ENCODE measurements at places on chromosomes 4 and X.

- H3K27me3 ChIP-seq, result no peaks in the 10 kb centered on the region
- no peak for DNase-seq
- H3K4me3 ChIP-seq, result no peak overlapping the region
- no peak overlapping the region for H3K27ac ChIP-seq
Observed at GRCh38 chr4:185255868-185256267, 46.5 kb downstream of the SNX25 start.

DNA sequence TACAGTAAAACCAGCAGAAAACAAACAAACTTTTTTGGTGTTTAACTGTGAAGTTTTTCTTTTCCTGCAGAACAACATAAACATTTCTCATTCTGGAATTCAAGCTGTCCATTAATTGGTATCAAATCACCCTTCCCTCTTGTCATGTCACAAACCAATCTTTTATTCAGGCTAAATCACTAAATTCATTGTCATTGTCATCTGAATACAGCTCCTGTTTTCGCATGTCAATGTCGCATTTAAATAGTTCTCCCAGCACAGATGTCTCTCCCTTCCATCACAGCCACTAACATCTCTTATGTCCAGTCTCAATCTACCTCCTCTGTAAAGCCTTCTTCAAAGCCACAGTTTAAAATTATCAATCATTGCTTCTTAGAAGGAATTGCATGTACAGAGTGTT lies 192.1 kb upstream of the PCDH10 start:
- no peaks in the 10 kb centered on the region for H3K4me1 ChIP-seq
- no peak overlapping the region for H3K27ac ChIP-seq
- H3K4me3 ChIP-seq, result no peak overlapping the region
- DNase-seq, result no peak
- no peaks in the 10 kb centered on the region for H3K36me3 ChIP-seq

DNA sequence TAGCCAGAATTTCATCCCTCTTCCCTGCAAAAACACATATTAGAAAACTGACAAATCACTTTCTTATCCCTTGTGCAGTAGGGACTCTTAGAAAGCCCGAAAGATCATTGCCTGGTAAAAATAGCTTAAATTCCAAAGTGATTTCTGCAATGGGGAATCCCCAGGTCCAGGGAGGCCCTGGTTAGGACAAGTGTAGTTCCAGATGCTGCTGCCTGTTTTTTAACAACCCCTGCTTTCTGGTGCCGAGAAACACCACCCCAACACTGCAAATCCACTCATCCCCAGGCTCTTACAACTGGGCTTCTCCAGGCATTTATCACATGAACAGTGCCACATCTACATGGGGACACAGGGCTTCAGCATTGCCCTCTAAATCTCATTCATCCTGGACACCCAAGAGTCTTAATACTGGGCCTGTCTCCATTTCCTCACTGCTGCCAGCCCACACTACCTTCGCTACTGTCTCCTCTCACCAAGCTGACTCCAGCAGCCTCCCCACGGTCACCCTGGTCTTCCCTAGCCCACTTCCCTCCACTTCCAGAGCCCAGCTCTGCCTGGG lies 112.2 kb upstream of the PSAPL1 start:
- H3K4me3 ChIP-seq, result no peak overlapping the region
- DNase-seq, result no peak
- no peaks in the 10 kb centered on the region for H3K36me3 ChIP-seq

DNA sequence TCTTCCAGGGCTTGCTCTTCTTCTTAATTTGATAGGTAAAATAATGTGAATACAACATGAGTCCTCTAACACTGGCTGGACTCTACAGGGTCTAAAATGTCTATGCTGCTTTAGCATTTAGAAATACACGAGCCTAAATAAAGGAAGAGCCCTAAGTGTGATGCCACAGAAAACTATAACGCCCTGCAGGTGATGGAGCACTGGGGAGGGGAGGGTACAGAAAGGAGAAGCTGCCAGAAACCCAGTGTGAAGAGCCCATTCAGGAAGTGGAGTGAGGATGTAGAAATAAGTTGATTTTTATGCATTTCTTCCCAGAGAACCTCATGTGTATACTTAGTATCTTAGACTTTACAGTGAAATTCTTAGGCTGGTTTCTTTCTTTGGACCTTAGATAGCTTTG lies 83.4 kb downstream of the TNIP2 start:
- H3K36me3 ChIP-seq, result peaks cover 8% of the 10 kb centered on the region
- no peak overlapping the region for H3K27ac ChIP-seq
- no peaks in the 10 kb centered on the region for H3K4me1 ChIP-seq
- no peak overlapping the region for H3K4me3 ChIP-seq
- no peak for DNase-seq
- H3K27me3 ChIP-seq, result no peaks in the 10 kb centered on the region

GRCh38 chr4:182969651-182970279 lies 52.6 kb upstream of the DCTD start:
- no peaks in the 10 kb centered on the region for H3K27me3 ChIP-seq
- no peak overlapping the region for H3K4me3 ChIP-seq
- no peak overlapping the region for H3K27ac ChIP-seq
- no peaks in the 10 kb centered on the region for H3K36me3 ChIP-seq
- DNase-seq, result no peak

- H3K4me3 ChIP-seq, result no peak overlapping the region
- H3K27ac ChIP-seq, result no peak overlapping the region
- no peaks in the 10 kb centered on the region for H3K4me1 ChIP-seq
- H3K27me3 ChIP-seq, result no peaks in the 10 kb centered on the region
Observed at GRCh38 chr4:6893449-6894085, 16.1 kb upstream of the TBC1D14 start.
